ENCODE measurements at places on chromosomes 16 and 17. TPM values are rescaled to one million over a fixed set of nuclear protein-coding genes. Genes with fewer than 3 reads are reported as not detected.

TBC1D3G gene
- not detected for total RNA-seq

SLC38A7 gene
- total RNA-seq: 25.9 TPM

GPR142 gene
- total RNA-seq: not detected

STX1B gene
- 1.5 TPM for total RNA-seq

ABCC3 gene
- 0.39 TPM for total RNA-seq

CMTM2 gene
- not detected for total RNA-seq

PRAC1 gene
- not detected for total RNA-seq

BCL6B gene
- total RNA-seq: under 0.01 TPM

WFDC1 gene
- 0.11 TPM for total RNA-seq

DPEP2NB gene
- total RNA-seq: not detected

PAFAH1B1 gene
- total RNA-seq: 104 TPM

MGAT5B gene
- 2.1 TPM for total RNA-seq

PERCC1 gene
- not detected for total RNA-seq

MYO1D gene
- total RNA-seq: 75.7 TPM

FBXO39 gene
- total RNA-seq: not detected

C16orf95 gene
- total RNA-seq: 3.5 TPM
